NCI-H2107 (cell line): ENCODE measurements at places on chromosomes 12 and 14.

DNA sequence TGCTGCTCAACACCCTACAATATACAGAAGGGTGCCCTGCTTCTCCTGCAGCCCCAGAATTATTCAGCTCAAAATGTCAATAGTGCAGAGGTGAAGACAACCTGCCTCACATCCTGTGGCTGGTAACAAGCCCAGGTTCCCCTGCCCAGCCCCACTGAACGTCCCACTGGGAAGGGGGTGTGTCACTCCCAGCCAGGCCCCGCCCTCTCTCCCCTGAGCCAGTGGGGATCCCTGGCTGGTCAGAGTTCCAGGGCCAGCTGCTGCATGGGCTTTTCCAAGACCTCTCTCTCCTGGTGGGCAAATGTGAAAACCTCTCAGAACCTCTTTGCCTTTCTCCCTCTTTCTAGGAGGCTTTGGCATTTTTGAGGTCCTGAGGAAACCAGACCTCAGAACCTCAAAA is 13.7 kb upstream of the LHX5 start:
- no peak for DNase-seq

DNA sequence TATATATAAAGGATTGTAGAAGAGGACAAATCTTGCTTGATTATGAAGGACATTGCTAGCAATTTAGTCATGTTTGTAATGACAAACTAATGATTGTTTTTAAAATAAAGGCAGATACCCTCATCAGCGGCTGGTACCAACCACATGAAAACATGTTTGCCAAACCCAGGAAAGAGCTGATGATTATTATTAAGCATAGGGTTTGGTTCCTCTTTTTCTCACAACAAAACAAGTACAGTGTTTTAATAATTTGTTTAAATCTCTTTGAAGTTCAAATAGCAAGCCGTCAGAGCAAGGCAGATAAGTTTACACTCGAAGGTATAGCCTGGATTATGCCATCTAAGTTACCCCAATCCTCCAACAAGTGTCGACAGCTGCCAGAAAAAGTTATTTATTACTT is 5.3 kb upstream of the SINHCAF start:
- no peak for DNase-seq

- peak; percentile 61 for DNase-seq
Measured at GRCh38 chr14:61569812-61570548, 125.3 kb upstream of the HIF1A start.

- no peak for DNase-seq
Measured at GRCh38 chr12:852864-853263, 96.6 kb downstream of the RAD52 start.

DNA sequence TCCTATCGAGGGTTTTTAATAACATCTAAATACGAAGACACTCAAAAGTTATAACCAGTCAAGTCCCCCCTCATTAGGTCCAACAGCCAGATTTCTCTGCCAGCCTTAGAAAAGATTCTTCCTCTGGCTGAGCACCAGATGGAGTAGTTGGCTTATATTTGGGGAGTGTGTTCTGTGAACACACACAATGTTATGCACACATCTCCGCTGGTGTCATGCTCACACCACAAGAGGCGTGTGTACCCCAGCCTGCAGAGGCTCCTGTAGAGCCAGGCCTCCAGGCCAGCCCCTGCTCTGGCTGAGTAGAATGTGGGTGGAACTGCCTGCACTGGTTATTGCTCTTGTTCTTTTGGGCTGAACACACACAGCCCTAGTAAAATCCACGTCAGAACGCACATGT is 64.0 kb downstream of the PIWIL1 start:
- no peak for DNase-seq

- DNase-seq: no peak
Measured at GRCh38 chr12:120079411-120080400, 36.8 kb downstream of the RAB35 start.

DNA sequence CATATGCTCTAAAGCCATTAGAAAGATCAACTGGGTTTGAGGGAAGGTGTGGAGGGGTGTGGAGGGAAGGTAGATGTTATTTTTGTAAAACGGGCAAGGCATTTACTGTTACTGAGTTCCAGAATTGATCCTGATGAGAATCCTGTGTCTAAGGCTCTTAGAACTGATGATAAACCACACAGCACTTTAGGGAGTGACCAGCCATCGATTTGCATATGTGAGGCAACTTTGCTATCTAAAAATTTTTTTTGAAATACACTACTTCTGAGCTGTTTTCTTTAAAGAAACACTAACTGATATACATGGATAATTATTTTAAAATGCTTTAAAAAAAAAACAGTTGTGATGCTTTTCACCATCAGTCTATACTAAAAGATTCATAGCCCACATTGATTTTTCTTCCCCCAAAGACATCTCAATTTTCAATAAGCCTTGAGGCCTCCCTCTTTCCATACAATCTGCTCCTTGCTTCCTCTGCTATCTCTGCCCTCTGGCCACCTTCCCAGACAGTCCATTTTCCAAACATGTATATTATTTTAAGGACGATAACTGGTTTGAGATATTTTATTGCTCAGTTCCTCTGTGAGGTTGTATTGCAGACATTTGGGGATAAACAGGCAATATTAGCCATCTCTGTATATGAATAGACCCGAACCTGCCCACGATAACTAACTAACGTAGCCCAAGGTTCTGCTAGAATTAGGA is 265.9 kb downstream of the EFCAB11 start:
- no peak for DNase-seq

- no peak for DNase-seq
Measured at GRCh38 chr12:43241986-43242385, 310.0 kb downstream of the ADAMTS20 start.

DNA sequence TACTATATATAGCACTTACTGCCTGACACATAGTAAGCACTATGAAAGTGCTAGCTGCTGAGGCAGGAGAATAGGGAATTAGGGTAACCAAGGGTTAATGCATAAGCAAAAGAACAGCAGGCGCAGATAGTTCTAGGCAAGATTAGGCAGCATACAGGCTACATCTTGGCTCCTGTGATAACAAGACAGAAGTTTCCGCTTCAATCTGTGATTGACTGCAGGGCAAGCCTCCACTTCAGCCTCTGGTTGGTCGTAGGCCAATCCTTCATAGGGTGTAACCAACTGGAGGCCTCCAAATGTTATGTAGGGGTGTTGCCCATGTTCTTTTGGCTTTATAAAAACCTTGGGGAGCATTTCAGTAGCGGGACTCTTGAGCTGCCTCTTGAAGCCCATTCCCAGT is 46.9 kb downstream of the KLHL28 start:
- no peak for DNase-seq

DNA sequence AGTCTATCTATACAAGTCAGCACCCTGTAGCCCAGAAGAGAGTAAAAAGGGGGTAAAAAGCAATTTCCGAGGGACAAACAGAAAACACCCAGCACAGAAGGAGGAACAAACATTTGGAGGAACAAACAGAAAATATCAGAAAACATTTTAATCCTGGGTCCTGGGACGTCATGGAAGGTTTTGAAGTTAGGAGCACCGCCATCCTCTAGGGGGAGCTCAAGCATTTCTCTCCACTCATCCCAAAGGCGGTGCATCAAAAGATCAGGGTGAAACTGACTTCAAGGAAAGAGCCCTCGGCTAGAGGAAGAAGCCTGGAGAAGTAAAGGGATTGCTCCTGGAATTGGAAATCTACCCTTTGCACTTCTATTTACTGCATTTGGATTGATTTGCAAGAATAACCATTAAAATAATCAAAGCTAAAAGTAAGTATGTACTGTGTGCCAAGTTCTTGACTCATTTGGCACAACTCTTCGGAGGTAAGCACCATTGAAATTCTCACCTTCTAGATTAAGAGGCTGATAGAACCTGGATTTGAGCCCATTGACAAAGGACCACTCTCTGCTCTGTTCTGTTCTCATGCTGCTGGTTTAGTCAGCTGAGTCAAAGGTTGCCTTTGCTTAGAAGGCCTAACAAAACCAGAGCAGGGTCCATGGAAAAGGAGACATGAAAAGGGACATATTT is 17.2 kb upstream of the POC1B start:
- DNase-seq: peak; percentile 57

- DNase-seq: no peak
Measured at GRCh38 chr14:95774265-95775160, 60.6 kb upstream of the TCL1A start.

- DNase-seq: no peak
Measured at GRCh38 chr12:22728987-22729386, 104.0 kb downstream of the ETNK1 start.

DNA sequence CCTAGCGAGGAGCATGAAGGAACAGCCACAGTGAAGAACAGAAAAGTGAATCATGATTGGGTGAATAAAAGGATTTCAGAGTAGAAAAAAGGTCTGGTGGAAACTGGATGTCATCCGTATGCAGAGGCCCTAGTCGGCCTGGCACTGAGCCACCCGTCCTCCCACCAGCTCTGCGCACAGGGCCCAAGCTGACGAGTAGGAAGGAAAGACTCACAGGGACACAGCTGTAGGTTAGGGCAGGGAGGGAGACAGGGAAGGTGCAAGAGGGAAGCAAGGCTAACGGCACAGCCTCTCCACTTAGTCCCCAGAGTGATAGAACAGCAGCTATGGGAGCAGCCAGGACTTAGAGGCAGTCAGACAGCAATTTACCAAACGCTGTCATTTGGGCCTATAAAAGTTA is 112.6 kb downstream of the KCNK10 start:
- no peak for DNase-seq

GRCh38 chr14:87178277-87178676 is 814.7 kb downstream of the GALC start:
- no peak for DNase-seq

DNA sequence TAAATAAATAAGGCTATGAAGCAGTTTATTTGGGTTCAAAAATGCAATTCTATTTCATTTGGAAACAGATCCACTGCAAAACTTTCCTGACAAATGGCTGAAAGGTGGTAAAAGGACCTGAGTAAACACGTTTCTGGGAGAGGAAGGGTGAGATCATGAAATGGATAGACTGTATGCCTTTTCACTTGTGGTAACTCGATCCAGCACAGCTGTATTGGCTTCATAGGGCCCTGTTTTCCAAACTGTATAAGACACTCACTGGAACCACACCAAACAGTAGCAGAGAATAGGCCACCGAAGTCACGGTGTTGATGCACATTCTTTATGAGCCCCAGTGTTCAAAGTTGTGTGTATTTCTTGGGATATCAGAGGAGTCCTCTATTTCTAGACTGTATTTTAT is 325.2 kb upstream of the DIO2 start:
- peak; percentile 14 for DNase-seq

DNA sequence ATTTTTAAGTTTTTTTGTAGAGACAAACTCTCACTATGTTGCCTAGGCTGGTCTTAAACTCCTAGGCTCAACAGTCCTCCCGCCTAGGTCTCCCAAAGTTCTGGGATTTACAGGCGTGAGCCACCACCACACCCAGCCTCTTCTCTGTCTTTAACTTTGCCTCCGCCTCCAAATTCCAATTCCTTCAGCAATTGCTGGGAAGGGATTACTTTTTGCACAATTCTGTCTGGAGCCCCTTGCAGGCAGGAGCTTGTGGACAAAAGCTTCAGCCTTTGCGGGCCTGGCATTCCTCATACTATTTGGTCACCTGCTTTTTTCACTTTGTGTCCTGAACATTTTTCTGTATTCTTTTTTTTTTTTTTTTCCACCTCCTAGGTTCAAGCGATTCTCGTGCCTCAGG is 26.0 kb downstream of the SH2B3 start:
- no peak for DNase-seq

DNA sequence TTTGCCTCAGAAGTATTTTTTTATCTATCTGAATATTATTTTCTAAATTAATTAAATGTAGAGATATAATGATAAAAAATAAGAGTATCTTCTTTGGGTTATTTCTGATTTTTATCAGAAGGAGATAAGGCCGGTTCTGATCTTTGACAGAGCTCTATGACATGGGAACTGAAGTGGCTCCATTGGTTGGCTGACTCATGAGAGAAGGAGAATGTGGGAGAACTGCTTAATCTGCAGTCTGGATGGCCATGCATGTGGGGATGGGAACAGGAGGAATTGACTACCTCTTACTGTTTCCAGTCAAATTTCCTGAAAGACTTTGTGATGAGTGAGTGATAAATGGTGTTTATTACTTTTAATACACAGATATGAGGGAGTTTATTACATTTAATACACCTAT is 155.8 kb upstream of the ATP2B1 start:
- no peak for DNase-seq
